ENCODE measurements at places on chromosomes 6 and 20.

DNA sequence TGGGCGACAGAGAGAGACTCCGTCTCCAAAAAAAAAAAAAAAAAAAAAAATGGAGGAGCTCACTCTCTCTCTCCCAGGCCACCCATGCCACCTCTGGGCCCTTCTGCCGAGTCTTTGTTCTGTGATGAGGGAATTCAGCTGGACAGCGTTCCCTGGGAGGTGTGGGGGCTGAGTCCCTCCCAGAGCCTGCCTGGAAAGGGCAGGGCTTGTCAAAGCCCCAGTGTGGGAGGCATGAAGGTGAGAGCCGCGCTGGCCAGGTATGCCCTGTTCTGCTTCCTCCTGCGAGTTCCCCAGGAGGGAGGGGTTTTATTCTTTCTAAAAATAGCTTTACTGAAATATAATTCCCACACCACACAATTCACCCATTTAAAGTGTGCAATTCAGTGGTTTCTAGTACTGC is 69.6 kb downstream of the TMEM242 start:
- no peak for DNase-seq

GRCh38 chr6:6620766-6621425 is 32.4 kb downstream of the LY86 start:
- DNase-seq: no peak

GRCh38 chr6:87742106-87742505 is 40.1 kb upstream of the AKIRIN2 start:
- peak; percentile 65 for DNase-seq

GRCh38 chr20:1033751-1034414 is 31.8 kb upstream of the RSPO4 start:
- peak; percentile 25 for DNase-seq

GRCh38 chr20:46592580-46593362 is 42.3 kb upstream of the OCSTAMP start:
- DNase-seq: no peak

DNA sequence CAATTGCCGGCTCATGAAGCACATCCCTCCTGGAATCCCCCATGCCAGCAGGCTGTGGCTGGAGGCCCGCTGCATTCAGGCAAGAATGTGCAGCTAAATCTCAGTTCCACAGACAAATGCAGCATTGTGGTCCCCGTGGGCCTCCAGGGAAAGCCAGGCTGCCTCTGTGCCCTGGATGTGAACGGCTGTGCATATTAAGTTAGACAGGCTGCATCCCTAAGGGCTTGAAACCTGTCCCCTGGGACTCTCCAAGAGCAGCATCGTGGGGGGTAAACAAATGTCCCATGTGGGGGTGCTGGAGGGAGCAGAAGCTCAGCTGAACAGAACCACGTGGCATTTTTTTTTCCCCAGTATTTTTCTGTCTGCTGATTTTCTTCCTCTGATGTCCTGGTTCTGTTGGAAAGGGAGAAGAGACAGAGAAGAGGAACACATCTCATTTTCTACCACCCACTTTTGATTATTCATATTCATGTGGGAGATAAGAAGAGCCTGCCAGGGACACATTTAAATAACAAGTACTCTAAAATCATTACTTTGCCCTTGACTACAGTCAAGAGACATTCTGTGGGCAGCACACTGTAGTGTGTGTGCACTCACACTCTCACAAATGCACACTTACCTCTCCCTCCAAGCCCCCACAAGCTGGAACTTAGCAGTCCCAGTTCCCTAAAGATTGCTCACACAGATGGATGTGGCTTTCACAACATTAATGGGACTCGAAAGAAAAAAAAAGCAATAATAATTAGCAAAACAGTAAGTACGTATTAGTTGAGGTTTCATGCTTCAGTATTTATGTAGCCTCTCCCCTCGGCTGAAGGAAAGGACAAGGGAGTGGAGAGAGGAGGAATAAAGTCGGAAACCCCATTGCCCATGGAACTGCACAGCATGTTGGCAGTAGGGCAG is 16.9 kb downstream of the GFOD1 start:
- no peak for DNase-seq

GRCh38 chr6:1181939-1182605 is 129.8 kb upstream of the FOXQ1 start:
- DNase-seq: no peak

- no peak for DNase-seq
These were observed 596.1 kb upstream of the NRSN1 start for GRCh38 chr6:23529902-23530301.

- DNase-seq: no peak
These were observed 98.2 kb upstream of the DTNBP1 start for GRCh38 chr6:15761045-15761502.

DNA sequence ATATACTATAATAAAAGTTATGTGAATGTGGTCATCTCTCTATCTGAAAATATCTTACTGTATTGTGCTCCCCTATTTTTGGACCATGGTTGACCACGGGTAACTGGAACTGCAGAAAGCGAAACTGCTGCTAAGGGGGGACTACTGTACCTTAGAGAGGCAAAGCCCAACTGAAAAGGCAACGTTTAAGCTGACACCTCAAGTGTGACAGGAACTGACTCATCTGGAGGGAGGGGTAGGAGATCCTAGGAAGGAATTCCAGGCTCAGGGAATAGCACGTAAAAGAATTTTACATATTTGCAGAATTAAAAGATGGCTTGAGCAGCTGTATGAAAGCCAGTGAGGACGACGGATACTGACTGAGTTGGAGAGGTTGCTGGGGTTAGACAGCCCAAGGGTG is 34.8 kb downstream of the ELOVL2 start:
- DNase-seq: no peak

DNA sequence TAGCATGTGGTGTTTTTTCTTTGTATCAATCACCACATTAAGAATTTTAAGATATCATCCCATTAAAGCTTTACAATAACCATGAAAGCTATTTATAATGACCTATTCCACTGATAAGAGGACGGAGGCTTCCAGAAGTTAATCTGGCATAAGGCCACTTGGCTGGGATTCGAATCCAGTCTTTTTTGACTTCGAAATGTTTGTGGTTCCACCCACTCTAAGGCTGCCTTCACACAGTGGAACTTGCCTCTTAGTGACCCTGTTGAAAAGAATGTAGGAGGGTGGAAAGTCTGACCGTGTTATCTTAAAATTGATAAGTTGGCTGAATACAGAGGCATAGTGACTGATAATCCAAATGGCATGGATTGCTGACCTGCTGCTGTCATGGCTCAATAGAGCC is 959.7 kb downstream of the KIF16B start:
- no peak for DNase-seq

DNA sequence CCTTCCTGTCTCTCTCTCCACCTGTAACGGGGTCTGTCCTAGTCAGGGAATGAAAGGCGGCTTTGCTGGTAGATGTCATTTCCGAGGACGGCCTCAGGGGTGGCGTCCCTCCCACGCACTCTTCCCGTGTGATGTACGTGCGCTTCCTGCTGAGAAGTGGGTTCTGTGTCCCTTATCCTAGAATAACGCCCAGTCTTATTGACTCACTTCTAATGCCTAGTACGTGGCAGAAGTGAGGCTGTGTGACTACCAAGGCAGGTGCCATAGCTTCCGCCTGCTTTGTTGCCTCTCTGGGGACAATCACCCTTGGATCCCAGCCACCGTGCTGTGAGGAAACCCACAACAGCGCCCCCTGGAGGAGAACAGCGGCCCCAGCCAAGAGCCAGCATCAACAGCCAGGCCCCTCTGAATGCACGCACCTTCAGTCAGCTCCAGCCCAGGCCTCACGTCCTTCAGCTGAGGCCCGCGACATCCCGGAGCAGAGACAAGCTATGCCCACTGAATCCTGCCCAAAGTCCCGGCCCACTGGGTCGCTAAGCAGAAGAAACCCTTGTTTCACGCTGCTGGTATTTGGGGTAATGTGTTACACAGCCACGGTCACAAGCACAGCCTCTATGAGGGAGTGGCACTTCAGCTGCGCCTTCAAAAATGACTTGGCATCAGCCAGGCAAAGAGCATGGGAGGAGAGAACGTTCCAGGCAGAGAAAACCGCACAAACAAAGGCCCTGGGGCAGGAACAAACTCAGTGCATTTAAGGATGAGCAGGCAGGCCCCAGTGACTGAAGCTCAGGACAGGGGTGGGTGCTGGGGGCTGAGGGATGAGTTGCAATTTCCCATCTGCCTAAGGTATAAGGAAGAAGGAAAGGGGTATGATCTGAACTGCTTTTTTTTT is 224.2 kb downstream of the NFATC2 start:
- peak; percentile 57 for DNase-seq

- DNase-seq: no peak
These were observed 116.8 kb upstream of the SUPT3H start for GRCh38 chr6:45494416-45495135.

GRCh38 chr20:11902285-11902697 is 15.4 kb upstream of the BTBD3 start:
- DNase-seq: no peak

DNA sequence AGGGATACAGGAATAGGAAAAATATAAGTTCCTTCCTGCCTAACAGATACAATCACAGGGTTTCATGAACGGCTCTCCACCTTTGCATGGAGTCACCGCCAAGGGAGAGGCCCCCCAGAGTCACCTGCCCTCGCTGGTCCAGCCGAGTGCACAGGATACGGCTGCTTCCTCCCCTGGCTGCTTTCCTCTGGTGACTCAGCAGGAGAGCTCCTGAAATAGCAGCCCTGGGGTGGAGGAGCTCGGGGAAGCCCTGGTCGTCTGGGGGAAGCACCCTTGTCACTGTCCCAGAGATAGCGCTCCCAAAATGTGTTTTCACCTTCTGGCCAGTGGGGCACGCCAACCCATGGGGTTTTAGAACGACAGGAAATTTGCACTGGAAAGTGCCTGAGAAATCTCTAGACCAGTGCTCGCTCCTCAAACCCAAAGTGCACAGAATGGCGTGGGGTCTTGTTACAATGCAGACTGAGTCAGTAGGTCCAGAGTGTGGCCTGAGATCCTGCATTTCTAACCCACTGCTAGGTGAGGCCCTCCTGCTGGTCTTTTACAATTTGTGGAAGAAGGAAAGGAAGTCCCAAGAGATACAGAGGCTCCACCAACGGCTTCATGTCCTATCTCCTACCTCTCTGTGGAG is 35.9 kb upstream of the FAM50B start:
- no peak for DNase-seq

DNA sequence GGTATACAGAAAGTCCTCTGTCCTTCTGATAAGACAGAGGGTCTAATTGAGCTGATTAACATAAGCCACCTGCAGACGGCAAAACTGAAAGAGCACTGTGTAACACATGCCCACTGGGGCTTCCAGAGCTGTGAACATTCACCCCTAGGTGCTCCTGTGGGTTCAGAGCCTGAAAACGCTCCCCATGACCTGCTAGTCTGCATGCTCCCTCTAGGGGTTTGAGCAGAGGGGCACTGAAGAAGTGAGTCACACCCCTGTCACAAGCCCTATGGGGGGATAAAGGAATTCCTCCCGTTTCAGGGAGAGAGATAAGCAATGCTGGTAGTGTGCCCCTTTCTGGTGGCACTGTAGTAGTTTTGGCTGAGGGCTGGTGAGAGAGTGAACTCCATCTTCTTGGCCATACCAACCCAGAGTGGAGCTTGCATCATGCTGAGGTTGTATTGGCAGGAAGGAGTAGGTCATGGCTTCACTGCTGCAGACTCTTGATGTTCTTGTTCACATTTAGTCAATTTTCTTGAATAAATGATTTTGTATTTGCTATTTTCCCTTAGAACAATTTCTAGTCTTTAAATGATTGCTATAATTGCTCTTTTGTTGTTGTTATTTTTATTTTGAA is 637.5 kb upstream of the MAN1A1 start:
- DNase-seq: no peak

DNA sequence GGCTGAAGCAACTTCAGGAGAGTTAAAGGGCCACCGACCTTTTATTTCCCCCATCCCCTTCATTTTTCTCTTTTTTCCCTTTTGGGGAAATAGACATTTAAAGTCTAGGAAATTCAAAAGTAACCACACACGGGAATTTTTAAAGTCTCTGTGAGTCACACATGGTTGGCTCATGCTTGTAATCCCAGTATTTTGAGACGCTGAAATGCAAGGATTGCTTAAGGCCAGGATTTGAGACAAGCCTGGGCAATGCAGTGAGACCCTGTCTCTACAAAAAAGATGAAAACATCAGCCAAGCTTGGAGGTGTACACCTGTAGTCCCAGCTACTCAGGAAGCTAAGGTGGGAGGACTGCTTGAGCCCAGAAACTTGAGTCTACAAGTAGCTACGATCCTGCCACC is 34.2 kb downstream of the KATNA1 start:
- no peak for DNase-seq

GRCh38 chr6:133227344-133227743 is 13.8 kb upstream of the EYA4 start:
- no peak for DNase-seq

GRCh38 chr6:129175066-129175465 is 292.1 kb downstream of the LAMA2 start:
- DNase-seq: no peak

GRCh38 chr6:38676236-38676973 is 26.5 kb downstream of the GLO1 start:
- DNase-seq: no peak
